Stimulated activated CD4-positive, alpha-beta T cell treated with anti-CD3 and anti-CD28 coated beads, Interleukin-1b, Interleukin-23, amount 100 ng/mL, for 24 hours (primary cell): ENCODE measurements at places on chromosomes 6 and 20.

- DNase-seq = no peak
These were observed 90.6 kb downstream of the DNAH8 start for GRCh38 chr6:38805692-38806091.

GRCh38 chr6:169233181-169233580, 20.5 kb downstream of the THBS2 start:
- DNase-seq = no peak

DNA sequence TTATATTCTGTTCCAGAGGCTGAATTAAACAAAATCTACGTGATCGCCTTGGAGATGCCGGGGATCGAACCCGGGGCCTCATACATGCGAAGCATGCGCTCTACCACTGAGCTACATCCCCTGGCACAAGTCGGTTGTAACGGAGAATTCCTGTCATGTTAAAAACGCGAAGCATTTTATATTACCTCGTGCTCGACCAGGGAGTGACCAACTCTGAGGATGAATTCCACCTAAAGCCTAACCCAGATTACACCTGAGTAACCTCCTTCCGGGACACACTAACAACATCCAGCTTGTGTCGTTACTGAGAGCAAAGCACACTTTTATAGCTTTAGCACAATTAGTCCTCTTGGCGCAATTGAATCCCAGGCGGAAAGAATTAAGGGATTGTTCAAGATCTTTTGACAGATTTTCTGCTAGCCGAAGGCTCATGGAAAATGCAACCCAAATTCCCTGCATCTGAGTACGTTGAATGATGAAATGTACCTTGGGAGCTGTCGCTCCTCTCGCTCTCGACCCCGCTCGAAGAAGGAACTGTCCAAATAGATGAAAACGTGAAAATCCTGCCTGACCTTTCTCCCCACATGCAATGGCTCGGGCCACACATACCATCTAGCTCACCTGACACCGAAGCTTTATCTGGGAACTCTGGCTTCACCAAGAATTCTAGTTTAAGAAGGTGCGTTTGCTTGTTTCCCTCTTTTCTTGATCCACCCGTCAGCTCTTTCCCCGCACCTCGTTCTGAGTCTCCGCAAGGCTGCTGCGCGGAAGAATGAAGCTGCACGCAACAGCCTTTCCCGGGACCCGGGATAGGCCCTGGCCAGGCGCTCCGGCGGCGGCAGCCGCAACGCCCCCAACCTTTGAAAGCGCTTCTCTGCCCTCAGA, 148.3 kb downstream of the GPX5 start:
- DNase-seq = peak; percentile 58

DNA sequence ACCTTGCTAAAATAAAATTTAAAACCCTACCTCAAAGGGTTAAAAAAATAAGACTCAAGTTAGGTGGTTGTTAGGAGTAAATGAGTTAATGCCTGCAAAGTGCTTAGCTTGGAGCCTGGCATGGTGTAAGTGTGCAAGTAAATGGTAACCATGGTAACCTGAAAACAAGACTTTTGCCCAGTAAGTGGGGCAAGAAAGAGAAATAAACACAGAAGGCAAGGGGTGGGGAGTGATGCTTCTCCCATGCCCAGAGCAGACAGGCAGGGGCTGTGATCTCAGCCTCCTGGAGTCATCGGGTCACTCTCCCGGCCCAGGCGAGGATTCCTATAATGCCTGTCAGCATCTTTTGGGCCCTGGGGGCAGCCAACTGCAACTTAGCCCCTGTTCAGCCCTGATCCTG, 59.2 kb upstream of the SLC32A1 start:
- no peak for DNase-seq

- no peak for DNase-seq
These were observed 88.7 kb upstream of the BMP5 start for GRCh38 chr6:55964136-55964535.

- DNase-seq = no peak
These were observed 174.3 kb downstream of the CDH4 start for GRCh38 chr20:61426352-61426751.

DNA sequence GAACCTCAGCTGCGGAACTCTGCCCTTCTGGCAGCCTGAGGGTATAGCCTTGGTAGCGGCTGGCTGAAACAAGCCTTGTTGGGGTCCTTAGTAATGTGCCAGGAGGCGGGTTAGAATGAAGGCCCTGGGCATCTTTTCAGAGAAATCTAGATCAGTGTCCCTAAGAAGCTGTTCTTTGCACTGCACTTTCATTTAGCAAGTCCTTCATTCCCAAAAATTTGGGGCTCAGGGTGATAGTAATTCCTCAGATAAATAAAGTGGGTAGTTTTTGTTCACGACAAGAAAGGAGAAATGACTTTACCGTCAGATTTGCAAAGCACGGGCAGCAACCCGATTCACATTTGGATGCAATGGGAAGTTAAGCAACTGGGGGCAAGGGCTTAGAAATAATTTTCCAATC, 3.2 kb downstream of the INSM1 start:
- no peak for DNase-seq

DNA sequence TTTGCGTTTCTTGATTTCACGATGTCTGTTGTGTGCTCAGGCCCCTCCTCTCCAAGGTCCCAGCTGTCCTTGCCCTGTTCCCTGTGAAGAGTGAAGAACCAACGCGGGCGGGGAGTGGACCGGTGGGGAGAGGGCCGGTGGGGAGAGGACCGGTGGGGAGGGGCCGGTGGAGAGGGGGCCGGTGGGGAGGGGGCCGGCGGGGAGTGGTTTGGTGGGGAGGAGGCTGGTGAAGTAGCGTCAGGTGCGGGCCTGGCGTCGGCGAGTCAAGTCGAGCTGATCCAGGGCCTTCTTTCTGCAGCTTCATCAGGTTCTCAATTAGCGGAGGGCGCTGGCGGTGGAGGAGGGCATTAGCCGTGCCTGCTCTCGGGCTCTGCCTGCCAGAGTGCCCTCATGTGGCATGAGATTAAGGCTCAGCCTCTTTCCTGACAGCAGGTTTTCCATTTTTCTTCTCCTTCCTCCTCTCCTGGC, 21.2 kb upstream of the BHLHE23 start:
- DNase-seq = no peak

GRCh38 chr6:126107475-126108166, 121.3 kb downstream of the TRMT11 start:
- DNase-seq = no peak

DNA sequence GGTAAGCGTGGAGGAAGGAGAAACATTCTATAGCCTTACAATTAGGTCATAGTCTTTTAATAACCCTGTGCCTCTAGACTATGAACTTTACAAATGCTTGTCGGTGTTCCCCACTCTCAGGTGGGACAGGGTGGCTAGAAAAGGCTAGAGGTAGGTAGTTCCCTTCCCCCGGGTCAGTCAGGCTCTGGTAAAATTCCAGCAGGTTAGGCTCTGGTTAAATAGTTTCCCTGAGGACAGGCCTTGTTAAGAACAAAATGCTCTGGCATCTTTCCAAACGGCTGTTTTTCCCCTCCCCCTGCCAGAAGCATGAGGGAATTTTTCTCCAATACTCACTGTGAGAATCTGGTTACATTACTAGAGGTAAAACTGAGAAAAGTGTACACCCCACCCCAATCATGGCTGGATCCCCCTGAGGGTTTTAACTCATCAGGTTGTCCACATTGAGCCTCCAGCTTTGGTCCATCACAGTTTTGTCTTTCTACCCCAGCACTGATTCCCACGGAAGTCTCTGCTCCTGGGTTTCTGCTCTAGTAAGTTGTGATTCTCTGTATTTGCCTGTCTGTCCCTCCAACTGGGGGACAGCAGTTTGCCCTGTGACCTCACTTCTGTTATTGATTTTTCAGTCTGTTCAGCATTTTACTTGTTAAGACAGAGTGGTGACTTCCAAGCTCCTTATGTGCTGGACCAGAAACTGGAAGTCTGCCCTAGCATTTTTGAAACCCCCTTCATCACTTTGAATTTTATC, 84.7 kb upstream of the ADGRF1 start:
- DNase-seq = no peak

DNA sequence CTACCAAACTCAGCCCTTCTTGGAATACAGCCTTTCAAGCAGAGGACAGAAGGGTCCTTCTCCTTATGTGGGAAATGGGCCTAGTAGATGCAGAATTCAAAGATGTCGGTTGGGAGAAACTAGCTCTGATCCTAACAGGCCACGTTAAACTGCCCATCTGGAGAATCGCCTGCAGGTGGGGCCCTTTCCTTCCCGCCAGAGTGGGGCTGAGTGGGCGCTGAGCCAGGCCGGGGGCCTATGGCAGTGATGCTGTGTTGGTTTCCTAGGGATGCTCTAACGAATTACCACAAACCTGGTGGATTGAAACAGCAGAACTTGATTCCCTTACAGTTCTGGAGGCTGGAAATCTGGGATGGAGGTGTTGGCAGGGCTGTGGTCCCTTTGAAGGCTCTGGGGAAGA, 9.1 kb downstream of the MAPK13 start:
- DNase-seq = no peak

- DNase-seq = no peak
These were observed 12.5 kb downstream of the SESN1 start for GRCh38 chr6:109082188-109082577.

- no peak for DNase-seq
These were observed 117.9 kb downstream of the GRM4 start for GRCh38 chr6:34027939-34028441.

DNA sequence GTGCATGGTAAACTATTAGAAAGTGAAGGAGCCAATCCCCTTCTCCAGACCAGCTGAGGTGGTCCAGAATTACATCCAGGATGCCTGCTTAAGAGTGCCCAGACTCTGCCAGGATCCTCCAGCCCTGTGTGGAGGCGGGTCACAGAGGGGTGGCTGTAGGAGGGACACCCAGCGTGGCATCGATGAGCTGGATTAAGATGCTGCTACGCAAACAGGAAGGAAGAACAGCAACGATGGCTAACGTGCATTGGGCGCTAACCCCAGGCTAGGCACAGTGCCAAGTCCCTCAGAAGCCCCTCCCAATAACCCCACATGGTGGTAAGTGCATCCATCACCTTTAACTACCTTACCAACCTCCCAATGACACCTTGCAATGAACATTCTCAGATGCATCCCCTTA, 63.9 kb upstream of the MRPS10 start:
- no peak for DNase-seq

DNA sequence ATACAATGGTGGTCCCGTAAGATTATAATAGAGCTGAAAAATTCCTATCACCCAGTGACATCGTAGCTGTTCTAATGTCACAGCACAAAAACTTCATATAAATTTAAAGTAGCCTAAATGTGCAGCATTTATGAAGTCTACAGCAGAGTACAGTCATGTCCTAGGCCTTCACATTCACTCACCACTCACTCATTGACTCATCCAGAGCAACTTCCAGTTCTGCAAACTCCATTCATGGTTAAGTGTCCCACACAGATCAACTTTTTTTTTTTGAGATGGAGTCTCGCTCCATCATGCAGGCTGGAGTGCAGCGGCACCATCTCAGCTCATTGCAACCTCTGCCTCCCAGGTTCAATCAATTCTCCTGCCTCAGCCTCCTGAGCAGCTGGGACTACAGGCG, 20.9 kb upstream of the KCNG1 start:
- DNase-seq = no peak

DNA sequence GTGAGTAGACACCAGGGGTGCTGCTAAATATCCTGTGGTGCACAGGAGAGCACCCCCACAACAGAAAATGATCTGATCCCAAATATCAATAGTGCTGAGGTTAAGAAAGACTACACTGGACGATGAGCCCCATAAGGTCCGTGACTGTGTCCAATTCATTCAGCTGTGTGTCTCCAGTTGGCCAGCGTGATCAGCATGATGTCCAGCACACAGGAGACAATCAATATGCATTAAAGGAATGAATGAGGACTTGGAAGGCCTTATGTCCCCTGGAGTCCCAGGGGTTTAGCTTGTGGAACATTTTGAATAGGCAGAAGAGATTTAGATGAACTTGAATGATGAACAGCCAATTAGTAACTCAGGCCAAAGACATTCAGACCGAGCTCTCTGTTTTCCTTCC, 6.3 kb downstream of the PPP1R16B start:
- no peak for DNase-seq

DNA sequence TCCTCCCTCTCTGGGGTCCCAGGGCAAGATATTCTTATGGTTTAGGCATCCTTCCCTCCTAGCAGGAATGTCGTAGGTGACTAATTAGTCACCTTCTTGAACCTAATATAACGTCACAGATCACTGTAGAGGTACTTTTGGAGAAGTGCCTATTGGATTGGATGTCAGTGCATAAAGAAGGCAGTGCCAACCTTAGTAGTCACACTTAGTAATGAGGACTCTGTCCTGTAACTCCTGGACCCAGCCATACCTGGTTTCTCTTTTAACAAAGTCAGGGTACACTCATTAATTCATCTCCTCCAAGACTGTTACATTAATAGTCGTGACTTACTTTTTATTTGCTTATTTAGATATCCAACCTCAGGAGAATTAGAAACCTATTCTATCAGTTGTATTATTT, 20.0 kb downstream of the VTA1 start:
- no peak for DNase-seq

- no peak for DNase-seq
These were observed 9.8 kb upstream of the MAPK13 start for GRCh38 chr6:36120539-36120938.

DNA sequence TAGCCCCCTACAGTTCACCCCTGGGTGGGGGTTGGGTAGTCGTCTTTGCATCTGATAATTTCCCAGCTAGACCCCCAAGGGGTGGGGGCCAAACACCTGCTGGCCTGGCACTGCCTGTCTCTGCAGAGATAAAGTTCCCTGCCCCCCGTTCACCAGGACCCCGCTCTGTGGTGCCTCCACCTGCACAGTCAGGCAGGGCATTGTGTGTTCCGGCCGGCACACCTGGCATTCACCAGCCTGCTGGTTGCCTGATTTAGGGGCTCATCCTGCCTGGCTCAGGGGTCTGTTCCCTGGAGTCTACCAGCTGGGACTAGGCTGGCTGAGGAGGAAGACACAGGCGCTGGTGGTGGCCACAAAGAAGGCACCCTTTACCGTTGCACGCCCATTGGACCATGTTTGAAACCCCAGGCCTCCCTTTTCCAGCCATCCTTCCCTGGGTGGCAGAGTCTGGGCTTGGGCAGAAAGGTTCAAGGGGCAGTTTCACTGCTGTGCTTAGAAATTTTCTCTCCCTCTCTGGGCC, 30.8 kb upstream of the SCRT2 start:
- DNase-seq = no peak

DNA sequence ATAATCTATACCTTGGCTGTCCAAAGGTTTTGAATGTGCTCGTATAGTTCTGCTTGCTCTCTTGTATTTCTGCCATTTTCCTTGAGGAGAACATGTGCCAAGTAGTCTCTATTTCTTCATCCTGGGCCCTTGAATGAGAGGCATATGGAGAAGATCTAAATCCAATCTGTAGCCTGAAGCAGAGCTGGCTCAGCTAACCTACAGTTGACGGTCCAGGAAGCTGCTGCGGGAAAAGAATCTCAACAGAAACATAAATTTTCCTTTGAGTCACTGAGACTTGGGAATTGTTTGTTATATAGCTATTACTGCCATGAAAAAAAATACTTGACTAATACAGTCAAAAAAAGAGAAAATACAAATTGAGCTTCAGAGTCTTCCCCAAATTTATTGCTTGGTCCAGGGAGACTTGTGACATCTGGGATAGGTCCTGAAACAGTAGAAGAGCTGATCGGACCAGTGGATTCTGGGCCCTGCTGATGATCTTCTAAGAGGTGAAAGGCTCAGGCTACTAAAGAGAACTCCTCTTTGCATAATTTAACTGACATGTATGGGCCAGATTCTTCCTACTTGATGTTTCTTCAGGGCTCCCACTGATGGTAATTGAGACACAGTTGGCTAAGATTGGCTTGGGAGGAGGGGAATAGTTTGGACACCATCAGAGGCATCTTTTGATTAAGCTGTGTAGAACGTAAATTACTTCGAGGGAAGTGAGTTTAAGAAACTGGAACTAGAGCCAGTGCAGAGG, 29.9 kb upstream of the PLCB4 start:
- DNase-seq = no peak

GRCh38 chr6:129710450-129711270, 683 bp upstream of the ARHGAP18 start:
- DNase-seq = no peak

GRCh38 chr20:55160037-55160436, 684.6 kb downstream of the DOK5 start:
- DNase-seq = no peak
